ENCODE measurements at places on chromosomes 2 and 18.

- no peak for DNase-seq
Observed at GRCh38 chr2:8146132-8147005, 535.5 kb upstream of the ID2 start.

GRCh38 chr18:78169174-78169864 lies 810.3 kb upstream of the SALL3 start:
- DNase-seq = no peak

DNA sequence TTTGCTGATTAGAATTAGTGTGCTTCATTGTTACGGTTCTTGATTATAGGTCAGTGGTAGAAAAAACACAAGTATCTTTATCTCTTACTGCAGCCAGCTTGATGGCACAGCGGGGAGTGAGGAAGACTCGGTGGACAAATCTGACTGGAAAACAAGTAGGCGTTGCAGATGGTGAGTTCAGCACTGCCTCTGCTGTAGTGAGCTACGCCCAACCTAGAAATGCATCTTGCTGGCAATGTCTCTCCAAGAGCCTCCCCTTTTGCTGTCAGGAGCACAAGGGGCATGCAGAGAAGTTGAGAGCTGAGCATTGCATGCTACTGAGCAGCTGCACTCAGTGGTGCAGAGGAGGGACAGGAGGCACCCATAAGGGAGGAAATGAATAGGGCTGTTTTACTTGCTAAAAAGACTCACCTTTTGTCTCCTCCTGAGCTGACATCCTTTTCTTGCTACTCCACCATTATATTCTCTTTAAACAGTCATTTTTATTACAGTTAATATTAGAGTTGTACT lies 977.3 kb upstream of the ACVR2A start:
- DNase-seq = no peak

DNA sequence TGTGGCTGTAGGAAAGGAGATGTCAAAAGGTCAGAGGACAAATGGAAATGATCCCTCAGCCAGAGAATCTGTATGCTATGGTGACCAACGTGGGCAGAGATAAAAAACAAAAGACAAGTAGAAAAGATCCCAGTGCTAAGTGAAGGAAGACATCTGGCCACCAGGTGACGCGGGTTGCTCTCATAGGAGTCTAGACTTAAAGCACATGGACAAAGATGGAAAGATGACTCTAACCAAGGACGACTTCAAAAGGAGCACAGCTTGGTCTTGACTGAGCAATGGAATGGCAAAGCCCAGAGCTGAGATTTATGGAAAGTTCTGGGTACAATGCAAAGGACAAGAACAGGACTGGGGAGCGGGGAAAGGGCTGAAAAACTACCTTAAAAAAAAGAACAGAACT lies 96.8 kb downstream of the CLIP4 start:
- no peak for DNase-seq

DNA sequence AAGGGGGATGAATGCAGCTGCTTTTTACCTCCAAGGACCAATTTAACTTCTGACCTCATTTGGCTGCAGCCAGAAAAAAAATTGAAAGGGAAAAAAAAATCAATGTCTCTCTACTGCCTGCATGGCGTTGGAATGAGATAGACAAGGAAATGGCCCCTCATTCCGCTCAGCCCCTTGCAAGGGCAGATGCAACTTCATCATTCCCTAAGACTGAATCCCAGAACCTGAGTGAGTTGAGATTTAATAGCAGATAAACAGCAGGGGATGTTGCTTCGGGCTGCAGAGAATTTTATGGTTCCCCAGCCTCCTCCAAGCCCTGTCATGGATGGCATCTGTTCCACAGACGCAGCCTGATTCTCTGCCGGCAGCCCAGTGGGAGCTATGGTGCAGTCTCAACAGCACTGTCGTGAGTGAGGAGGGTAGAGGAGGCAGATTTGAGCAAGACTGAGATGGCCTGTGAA lies 49.0 kb downstream of the CAPN13 start:
- DNase-seq = no peak

- DNase-seq = peak; percentile 87
Observed at GRCh38 chr2:98444436-98445176, at the start of gene INPP4A. Gene INPP4A (plus strand): TSS chr2:98444858. CDS start chr2:98520049, 75,191 bp downstream.

GRCh38 chr2:198763793-198764192 lies 693.9 kb downstream of the SATB2 start:
- DNase-seq = no peak

DNA sequence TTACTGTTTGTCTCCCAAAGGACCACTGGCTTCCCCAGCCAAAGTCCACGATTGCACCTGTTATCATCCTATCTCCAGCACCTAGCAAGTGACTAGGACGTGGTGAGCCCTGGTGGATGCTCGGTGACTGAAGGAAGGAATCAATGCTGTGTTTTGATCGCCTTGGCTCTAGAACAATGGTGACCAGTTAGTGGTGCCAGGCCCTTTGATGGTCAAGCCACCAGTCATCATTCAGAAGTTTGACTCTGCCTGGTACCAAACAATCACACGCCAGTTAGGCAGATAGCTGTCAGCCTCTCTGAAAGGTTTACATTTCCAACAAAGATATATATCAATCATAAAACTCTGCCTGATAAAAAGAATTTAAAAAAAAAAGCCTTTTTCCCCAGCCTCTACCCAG lies 244.1 kb downstream of the SH3BP4 start:
- no peak for DNase-seq

GRCh38 chr18:3777122-3777521 lies 327.1 kb downstream of the TGIF1 start:
- no peak for DNase-seq

DNA sequence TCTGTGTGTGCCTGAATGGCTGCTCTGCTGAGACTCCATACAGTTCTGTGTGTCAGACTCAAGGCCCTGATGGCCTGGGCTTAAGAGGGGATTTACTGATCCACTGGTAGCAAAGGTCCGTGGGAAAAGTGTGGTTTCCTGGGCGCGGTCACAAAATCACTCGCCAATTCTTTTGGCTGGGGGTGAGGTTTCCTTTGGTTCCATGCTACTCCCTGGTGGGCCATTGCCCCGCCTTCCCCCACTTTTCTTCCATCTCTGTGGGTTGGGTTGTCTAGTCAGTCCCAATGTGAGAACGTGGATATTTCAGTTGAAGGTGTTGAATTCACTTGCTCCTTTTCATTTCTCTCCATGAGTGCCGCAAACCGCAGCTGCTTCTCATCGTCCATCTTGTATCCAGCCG lies 162.7 kb upstream of the NRXN1 start:
- DNase-seq = no peak

- DNase-seq = peak; percentile 65
Observed at GRCh38 chr2:222671259-222672067, at the start of gene MOGAT1. Gene MOGAT1 (plus strand): TSS chr2:222671658. CDS start chr2:222671786, 128 bp downstream.

DNA sequence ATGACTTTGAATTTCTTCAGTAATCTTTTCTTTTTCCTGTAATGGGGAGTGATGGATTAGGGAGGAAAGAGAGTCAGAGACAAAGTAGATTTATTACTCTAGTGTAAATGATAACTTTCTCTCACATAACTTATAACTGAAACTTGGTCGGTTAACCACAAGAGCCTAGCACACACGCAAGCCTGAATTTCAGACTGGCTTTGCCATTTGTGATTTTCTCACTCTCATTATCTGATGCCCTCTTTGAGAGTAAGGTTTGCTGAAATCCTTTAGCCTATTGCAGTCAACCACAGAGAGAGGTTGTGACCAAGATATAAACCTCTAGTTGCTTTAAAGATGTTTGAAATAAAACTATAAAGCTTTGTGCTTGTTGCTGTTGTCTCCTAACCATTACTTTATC lies 117.9 kb upstream of the NETO1 start:
- DNase-seq = no peak

DNA sequence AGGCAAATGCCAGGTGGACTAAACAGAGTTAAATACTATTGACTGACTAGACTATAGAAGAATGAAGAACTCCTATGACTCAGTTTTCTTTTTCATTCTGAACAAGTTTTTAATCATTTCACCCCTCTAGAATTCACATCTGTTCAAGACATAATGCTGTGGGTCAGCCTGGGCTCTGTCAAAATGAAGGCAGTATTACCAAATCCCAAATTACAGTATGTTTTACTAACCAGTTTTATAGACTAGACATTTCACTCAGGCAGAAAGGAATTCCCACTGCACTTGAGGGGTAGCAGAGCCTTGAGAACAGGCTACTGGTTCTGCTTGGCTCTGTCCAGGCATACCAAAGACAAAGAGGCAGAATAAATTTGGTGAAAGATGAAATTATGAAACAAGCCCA lies 511.7 kb downstream of the EPHA4 start:
- DNase-seq = no peak

DNA sequence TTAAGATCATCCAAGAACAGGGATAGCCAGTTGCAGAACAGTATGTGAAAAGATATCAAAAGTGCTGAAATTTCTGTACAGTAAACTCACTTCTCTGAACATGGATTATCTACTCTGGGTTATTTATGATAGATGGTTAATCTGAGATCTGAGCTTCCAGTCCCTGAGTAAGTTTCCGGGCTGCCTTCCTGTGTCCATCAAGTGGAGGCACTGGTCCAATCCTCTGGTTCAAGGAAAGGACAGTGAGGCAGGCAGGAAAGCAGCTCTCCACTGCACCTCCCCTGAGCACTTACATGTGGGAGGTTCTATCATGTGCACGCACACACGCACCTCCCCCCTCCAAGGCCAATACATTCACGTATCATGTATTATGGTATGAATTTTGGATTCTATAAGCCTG lies 32.5 kb downstream of the GPR45 start:
- no peak for DNase-seq

DNA sequence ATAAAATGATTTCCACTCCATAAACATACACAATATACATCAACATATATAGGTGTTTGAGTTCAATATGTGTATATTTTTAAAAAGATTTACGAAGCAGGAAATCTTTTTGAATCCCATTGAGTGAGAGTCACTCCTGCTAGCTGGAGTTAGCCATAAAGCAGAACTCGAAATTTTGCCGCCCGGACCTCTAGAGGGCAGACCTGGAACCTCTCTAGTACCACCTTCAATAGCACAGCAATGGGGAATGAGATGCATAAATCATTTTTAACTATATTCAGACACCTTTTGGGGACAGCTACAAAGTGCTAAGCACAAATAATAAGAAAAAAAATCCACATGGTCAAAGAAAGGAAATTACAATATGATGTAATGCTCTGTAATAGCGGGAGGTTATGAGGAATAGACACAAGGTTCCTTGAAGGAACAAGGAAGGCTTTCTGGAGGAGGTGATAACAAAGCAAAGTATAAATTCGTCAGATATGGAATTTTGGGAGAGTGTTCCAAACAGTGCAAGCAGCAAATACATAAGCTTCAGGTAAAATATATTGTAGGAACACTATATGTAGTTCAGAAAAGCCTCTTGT lies 533.4 kb downstream of the ERBB4 start:
- peak; percentile 13 for DNase-seq

GRCh38 chr2:664063-664462 lies 13.1 kb downstream of the TMEM18 start:
- no peak for DNase-seq

DNA sequence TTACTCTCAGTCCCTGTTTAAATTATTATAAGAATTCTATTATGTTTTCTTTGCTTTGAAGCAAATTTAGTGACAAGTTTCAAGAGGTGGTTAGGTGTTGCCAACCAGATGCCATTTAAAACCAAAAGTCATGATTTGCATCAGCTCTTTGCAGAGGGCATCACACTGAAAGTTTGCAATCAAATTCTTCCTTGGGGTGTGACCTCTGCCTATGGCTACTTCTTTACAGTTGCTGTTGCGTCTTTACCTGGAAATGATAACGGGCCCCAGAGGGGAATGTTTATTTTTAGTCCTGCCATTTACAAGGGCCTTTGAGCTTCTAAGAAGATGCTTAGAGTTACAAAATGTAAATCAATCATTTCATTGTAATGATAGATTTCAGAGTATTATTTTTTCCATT lies 561.0 kb downstream of the ARHGAP15 start:
- DNase-seq = no peak

- DNase-seq = no peak
Observed at GRCh38 chr2:169845016-169845415, 17.8 kb downstream of the UBR3 start.

DNA sequence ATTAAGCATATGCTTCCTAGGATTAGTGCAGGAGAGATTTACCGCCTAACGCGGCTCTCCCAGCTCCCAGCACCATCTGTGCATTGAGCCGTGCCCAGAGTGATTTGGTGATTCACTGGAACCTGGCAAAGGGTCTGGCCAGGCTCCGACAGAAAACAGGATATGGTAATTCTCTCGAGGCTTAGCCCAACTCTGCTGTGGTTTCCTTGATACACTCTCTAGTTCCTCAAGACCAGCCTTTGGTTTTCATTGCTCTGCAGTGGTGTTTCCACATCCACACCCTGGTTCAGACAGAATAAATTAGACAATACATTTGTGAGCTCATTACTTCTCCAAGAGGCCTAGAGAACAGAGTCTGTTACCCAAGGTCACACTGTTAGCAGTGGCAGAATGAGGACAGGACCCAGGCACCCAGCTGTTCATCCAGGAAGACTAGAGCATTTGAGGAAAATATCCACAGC lies 23.0 kb upstream of the SMAD2 start:
- peak; percentile 93 for DNase-seq

- no peak for DNase-seq
Observed at GRCh38 chr2:195706161-195706900, 49.3 kb downstream of the SLC39A10 start.

DNA sequence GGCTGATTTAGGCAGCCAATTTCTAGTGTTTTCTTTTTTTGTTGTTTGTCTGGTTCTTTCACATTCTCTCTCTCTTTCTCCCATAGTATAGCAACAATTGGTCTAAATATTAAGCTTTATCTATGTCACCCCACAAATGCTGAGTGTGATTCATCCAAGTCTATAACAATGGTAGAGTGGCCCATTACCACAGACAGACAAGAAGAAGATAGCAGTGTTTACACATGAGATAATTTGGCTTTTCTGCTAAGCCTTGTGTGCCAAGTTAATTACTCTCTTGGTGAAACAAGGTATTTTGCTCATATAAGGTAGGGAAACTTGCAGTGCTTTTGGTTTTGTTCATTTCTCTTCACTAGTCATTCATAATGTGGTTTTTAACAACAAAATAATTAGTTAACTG lies 166.5 kb downstream of the SLC8A1 start:
- no peak for DNase-seq

DNA sequence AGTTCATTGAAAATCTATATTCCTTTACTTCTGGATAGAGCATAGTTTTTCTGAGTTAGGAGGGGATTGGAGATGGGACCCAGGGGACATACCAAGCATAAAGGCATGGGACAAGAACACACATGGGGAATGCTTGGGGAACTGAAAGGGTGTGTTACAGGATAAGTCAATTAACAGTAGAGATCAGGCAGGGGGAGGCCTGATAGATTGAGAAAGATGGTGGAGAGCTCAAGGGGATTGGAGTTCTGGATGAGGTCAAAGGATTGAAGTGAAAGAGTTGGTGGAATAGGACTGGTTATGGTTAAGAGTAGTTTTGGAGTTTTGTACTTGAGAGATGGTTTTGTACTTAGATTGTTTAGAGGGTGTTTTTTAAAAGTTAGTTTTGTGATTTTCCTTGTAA lies 16.1 kb downstream of the ACSL3 start:
- no peak for DNase-seq

All from suppressor macrophage (primary cell).